ENCODE measurements at places on chromosomes 12 and 14.

GRCh38 chr12:43836475-43836989 lies 651 bp downstream of the TMEM117 start:
- no peak for DNase-seq

DNA sequence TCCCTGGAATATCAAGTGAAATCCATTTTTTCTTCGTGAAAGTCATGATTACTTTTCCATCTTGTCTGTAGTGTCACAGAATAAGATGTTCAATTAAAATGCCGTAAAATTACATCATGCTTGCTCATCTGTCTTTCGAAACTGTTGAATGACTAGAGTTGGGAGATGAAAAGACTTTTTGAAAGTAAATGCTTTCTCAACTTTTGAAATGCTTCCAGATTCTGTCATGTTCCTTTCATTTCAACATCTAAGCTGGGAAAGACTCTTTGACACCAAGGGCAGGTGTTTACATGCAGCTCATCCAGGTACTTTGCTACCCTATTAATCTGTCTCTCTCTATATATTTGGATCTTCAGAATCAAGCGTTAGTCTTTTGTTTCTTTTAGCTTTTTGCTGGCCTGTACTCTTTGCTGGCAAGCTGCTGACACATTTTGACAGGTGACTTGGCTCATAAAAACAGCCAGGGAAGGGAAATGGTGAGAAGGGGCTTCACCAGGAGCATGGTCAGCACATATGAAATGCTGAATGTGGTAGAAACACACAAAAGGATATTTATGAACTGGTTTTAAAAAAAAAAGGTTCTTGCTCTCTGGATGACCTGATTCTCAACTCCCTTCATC lies 77.0 kb upstream of the METAP2 start:
- no peak for DNase-seq

DNA sequence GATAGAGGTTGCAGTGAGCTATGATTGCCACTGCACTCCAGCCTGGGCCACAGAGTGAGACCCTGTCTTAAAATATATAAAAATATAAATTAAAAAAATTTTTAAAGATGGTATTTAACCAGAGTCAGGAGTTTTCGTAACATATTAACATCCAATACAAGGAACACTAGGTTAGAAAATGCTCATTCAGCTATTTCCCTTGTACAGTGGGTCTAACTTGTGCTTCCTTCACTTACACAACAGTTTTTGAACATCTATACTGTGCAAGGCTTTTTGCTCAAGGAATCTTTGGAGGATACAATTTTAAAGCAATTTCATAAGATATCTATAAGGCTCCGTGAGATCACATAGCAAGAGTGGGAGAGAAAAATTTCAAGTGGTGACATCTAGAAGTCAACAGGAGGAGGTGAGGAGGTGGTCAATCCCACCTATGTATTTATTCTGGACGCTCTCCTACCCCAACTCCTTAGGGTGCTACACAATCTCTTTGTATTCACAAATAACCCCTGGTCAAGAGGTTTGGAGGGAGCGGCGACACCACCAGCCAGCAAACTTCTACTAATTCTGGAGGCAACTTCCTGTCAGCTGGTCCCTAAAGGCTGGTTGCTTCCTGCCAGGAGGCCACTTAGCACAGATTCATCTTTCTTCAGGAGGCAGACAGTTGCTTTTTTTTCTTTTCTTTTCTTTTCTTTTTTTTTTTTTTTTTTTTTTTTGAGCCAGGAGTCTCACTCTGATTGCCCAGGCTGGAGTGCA lies 22.2 kb downstream of the DUSP16 start:
- DNase-seq: no peak

DNA sequence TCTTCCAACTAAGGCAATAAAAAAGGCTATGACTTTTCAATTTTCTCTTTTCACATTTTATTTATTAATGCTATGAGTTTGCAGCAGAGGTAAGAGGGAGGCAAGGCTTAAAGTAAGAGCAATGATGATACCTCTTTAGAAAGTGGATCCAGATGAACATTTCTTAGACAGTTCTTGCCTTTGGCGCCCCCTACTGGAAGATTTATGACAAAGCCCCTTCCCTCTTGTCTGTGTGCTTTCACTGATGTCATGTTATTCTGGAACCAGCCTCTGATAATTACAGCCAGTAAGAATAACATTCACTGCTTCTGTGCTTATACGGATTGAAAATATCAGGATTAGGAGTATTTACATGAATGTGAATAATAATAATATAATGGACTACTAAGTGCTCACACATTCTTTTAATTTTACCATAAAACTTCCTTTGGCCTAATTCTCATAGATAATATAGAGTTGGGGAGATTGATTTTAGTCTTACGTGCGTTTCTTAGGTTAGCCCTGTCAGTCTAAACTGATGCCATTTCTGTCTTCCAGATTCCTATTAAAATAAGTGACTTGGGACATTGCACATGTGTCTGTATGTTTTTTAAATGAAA lies 1929.9 kb upstream of the SEL1L start:
- DNase-seq: no peak

DNA sequence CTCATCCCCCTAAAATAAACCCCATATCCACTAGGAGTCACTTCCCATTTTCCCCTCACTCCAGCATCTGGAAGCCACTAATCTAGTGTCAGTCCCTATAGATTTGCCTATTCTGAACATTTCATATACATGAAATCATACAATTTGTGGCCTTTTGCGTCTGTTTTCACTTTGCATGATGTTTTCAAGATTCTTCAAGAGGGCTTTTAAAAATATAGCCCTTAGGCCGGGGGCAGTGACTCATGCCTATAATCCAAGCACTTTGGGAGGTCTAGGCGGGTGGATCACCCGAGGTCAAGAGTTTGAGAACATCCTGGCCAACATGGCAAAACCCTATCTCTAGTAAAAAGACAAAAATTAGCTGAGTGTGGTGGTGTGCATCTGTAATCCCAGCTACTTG lies 104.7 kb downstream of the VEZT start:
- DNase-seq: no peak

GRCh38 chr14:89290813-89291212 lies 126.2 kb downstream of the FOXN3 start:
- DNase-seq: no peak

- no peak for DNase-seq
Measured at GRCh38 chr14:52923902-52924575, 26.8 kb downstream of the FERMT2 start.

DNA sequence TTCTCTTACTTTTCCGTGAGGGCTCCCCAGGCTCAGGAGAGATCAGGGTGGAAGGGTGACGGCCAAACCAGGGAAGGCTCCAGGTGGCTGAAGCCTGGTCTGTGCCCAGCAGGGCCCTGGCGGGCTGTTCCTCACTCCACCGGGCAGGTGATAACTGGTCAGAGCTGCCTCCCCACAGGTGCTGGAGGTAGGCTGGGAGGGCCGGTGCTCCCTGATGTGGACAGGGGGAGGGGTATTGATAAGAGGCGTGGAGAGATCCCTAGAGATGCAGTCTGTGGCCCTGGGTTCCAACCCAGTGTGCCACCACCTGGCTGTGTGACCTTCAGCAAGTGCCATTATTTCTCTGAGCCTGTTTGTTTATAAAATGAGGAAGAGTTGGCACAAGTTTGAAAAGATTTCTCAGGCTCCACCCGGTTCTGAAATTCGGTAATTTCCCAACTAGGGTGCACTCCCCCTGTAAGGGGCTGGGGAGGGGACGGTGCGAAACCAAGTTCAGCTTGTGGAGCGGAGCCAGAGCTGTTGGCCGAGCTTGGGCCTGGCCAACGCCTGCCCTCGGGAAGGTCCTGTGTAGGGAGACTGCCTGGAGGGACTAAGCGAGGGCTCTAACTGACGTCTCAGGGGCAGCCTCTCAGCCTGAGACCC lies 1.0 kb upstream of the NR4A1 start:
- DNase-seq: no peak

DNA sequence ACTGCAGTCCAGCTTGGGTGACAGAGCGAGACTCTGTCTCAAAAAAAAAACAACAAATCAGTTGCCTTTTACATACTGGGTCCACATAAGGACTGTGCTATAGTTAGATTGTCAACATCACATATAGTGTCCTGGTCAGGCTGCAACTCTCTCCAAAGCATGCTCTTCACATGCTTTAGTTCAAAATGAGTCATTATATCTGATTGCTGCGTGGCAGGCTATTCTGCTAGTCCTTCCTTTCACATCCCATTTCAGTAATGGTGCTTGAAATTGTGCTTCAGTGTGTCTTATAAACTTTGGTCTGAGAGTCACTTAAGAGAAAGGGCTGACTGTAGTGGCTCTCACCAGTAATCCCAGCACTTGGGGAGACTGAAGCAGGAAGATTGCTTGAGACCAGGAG lies 6.9 kb downstream of the LETMD1 start:
- no peak for DNase-seq

DNA sequence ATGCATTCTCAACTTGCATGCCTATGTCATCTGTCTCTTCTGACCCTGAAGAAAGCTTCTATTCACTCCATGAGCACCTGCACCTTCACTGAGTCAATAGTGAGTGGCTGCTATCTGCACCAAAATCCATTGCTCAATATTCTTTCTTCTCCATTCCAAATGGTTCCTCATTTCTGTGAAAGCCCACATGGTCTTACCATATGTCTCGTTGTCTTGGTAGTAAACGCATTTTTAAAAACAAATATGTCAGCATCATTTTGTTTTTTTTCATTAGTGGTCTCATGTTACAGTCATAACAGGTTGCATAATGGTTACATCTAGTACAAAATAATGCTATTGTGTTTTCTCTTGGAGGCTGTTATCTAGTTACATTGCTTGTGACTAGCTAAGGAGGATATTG lies 106.9 kb upstream of the CPM start:
- DNase-seq: no peak

DNA sequence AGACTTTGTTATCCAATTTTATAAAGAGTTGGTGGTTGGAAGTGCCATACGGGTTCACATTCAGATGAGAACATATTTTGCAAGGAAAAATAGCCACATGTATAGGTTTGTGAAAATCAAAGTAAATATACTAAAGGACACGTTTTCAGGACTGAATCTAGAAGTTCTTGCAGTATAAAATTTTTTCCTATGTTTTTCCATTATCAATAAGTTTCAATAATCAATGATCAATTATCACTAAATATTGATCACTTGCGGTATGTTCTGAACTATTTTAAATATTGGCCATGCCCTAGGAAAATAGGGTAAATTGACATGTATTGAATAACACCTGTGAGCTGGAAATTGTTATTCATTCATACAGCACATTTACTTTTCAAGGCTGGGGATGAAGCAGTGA lies 25.9 kb downstream of the ALG10B start:
- no peak for DNase-seq

DNA sequence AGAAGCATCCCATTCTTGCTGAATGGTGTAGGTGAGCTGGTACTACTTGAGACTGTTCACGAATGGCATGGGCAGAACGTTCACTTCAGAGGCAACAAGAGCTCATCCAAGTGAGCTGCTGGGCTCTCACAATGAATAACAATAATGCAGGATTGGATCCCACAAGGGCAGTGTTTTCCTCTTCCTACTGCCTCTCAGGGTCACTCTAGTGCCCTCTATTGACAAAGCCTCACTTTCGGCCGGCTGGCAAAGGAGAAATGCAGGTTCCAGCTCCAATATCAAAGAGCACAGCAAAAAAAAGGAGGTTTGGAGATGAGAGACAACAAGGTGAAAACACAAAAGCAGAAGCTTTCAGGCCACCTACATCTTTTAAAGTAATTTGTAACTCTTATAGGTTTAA lies 74.6 kb upstream of the MYF6 start:
- no peak for DNase-seq

DNA sequence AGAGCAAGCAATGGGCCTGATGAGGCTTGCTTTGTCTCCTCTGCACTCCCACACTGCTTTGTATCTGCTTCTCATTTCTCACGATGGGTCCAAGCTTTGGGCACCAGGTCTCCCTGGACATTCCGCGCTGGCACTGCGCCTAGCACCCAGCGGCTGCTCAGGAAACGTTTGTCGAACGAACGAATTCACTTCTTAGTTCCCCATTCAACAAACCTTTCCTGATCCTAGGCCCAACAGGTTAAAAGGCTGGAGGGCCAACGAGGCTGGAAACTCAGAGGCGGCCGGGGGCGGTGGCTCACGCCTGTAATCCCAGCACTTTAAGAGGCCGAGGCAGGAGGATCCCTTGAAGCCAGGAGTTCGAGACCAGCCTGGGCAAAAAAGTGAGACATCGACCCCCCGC lies 1.0 kb upstream of the GLRX5 start:
- no peak for DNase-seq

GRCh38 chr12:70045036-70045435 lies 198.2 kb upstream of the CNOT2 start:
- DNase-seq: no peak

- DNase-seq: no peak
Measured at GRCh38 chr12:55933169-55933798, 2.3 kb downstream of the DGKA start.
